RCC 7860 (cell line): ENCODE measurements at places on chromosomes 2 and 18.

- no peak for DNase-seq
Measured at GRCh38 chr2:174328114-174328960, 6.4 kb upstream of the SP9 start.

DNA sequence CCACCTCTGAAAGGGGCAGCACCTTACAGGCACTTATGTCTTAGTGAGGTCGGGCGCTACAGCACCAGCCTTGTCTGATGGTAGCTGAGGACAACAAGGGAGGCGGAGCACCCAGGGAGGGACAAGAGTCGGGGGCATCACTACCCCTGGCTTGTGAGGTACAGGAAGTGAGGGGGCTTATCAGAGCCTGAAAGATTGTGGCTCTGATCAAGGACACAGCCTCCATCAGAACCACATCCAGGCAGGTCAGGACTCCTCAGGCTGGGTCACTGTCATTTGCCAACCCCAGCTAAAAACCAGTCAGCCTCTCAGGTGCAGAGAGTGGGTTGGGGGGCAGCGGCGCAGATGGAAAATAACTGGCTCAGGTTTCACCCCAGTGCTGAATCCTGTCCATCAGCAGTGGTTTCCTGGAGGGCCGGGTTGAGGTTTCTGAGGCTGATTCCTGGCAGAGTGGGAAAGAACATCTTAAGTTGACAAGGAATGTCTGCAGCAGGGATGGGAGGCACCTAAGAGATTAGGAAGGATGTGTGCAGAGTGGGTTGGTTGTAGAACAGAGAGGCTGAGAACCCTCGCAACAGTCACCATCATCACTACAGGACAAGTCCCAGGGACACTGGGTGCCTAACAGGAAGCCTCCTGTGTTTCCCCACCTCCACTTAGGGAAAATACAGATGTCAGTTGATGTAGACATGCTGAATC is 45.3 kb downstream of the FBLN7 start:
- no peak for DNase-seq

DNA sequence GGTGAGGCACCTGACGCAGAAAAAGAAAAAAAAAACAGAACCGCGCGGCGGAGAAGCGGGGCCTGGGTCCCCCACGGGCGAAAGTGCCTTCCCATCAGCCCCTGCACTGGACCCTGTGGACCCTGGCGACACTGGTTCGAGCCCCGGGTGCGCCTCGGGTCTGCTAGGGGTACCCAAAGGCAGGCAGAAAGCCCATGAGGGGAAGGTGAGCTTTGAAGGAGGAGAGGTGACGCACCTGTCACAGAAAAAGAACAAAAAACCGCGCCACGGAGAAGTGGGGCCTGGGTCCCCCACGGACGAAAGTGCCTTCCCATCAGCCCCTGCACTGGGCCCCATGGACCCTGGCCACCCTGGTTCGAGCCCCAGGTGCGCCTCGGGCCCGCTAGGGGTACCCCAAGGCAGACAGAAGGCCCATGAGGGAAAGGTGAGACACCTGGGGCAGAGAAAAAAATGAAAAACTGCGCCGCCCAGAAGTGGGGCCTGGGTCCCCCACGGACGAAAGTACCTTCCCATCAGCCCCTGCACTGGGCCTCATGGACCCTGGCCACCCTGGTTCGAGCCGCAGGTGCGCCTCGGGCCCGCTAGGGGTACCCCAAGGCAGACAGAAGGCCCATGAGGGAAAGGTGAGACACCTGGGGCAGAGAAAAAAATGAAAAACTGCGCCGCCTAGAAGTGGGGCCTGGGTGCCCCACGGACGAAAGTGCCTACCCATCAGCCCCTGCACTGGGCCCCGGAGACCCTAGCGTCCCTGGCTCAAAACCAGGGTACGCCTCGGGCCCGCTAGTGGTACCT is 227.4 kb downstream of the CCDC74A start:
- no peak for DNase-seq

DNA sequence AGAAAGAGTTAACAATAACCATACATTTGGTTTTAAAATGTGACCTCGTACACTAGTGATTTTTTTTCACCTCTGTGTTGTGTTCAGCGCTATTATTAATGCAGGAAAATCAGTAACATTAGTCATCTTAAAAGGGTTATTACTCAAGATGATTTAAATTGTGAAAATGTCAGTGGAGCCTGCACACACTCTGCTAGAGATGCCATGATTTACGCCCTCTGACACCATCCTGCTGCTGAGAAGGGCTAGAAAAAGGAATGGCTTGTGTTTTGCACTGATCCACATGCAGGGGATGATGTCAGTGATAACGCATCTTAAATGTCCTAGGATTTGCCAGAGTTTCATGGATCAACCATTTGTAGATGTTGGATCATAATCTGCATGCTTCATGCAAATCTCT is 121.3 kb upstream of the BOD1L2 start:
- DNase-seq, result no peak

DNA sequence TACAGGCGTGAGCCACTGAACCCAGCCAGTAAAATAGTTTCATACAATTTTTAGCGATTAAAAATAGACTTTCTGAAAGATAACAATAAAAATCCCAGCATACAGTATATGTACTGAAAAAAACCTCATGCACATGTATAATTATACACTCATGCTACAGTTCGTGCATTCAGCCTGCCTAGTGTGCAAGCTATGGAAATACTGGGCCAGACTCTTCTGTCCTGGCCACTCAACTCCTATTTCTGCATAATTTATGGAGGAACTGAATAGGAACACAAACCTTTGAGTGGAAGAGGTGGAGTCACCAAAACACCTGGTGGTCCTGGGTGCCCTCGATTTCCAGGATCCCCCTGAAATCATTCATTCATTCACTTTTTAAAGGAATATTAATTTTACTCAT is 64.7 kb downstream of the COL4A4 start:
- no peak for DNase-seq

DNA sequence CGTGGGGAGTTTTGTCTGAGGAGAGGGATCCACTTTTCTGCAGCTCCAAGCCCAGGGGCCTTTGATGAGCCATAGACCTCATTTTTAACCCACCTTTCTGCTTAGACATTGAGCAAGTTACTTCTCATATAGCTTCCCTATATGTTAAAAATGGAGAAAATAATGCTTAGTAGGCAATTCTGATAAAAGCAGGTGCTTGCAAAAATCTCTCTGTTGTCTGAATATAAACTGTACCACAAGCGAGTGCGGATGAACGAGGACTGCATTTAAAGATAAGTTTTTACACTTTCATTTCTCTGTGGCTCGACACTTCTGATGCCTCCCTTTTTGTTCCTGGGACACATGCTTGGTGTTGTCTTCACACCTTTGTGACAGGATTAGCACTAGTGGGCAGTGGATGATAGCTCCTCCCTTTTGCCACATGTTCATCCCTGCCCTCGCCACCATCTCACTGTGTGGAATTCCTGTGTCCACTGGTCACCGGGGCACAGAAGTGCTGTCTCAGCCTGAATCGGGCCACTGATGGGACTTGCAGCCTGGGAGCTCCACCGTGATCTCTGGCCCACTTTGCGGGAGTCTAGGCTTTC is 1.6 kb downstream of the TYMS start:
- no peak for DNase-seq

GRCh38 chr2:154078926-154079325 is 207.2 kb downstream of the GALNT13 start:
- DNase-seq, result no peak

DNA sequence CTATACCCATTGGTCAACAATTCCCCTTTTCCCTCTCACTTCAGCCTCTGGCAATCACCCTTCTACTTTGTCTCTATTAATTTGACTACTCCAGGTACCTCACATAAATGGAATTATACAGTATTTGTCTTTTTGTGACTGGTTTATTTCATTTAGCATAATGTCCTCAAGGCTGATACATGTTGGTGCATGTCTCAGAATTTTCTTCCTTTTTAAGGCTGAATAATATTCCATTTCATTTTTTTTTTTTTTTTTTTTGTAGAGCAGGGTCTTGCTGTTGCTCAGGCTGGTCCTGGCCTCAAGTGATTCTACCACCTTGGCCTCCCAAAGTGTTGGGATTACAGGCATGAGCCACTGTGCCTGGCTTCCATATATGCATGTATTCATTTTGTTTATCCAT is 1.9 kb downstream of the FKBP7 start:
- no peak for DNase-seq

DNA sequence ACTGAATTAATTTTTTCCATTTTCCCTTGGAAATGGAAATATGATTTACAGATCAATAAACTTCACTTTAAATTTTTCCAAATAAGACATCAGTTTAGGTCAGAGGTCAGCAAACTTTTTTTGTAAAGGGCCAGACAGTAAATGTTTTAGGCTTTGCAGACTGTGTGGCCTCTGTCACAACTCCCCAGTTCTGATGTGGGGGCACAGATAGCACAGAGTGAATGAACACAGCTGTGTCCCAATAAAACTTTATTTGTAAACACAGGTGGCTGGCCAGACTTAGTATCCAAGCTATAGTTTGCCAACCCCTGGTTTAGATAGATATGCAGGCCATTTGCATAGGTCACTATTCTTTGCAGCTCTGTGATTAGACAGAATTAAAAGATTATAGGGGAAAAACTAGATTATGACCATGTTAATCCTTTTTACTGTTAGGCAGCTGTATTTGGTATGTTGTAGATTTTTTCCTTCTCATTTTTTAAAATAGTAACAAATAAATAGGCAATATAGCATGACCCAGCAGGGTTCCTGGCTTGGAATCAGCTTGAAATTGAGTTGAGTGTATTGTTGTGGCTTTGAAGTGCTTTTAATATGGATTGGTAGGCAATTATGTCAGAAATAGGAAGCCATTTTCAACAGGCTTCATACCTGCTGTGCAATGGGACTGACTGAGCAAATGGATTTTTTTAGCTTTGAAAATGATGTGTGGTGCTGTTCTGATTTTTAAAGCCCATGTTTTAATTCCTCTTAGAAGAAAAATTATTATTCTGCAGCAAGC is 59.7 kb downstream of the WDSUB1 start:
- DNase-seq, result no peak

GRCh38 chr18:68739462-68739861 is 24.6 kb upstream of the TMX3 start:
- DNase-seq, result no peak

- no peak for DNase-seq
Measured at GRCh38 chr2:227010433-227010832, 153.6 kb downstream of the COL4A4 start.

- no peak for DNase-seq
Measured at GRCh38 chr2:62101886-62102285, 94.0 kb upstream of the B3GNT2 start.

GRCh38 chr18:46831434-46831833 is 74.6 kb upstream of the ST8SIA5 start:
- DNase-seq, result no peak

GRCh38 chr2:109031476-109032228 is 42.6 kb upstream of the EDAR start:
- DNase-seq, result no peak
